CD4-positive, alpha-beta T cell (primary cell): ENCODE measurements at places on chromosomes 1 and 21. TPM values are rescaled to one million over a fixed set of nuclear protein-coding genes. Genes with fewer than 3 reads are reported as not detected.

The ACOT11 gene
- total RNA-seq = 0.91 TPM

- peak; percentile 38 for DNase-seq
Observed at GRCh38 chr1:145891587-145892485, 6.2 kb upstream of the ANKRD35 start.

GRCh38 chr1:29633771-29634170 is 397.4 kb downstream of the PTPRU start:
- no peak for DNase-seq

DNA sequence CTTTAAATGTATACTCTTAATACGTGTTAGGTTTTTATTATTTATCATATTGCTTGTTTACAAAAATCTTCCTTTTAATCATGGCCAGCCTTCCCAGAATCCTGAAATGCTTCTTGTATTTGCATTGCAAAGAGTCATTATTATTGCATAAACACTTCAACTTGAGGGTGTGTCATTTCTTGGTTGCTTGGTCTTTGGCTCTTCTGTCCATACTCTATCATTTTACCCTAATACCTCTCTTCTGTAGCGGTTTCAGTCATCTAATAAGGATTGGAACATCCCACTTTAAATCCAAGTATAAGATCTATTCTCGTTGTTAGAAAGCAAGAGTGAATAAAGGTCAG is 200.6 kb upstream of the CACYBP start:
- DNase-seq = no peak

GRCh38 chr1:86992861-86993260 is 78.4 kb downstream of the HS2ST1 start:
- no peak for DNase-seq

- DNase-seq = no peak
Observed at GRCh38 chr1:150386592-150386991, 22.6 kb downstream of the RPRD2 start.
